HEK293T (cell line): ENCODE measurements at places on chromosomes 2 and 18.
A peak's percentile ranks its signal among the peaks of the same experiment; 100 is the strongest.

GRCh38 chr2:172162739-172163336 is 60.1 kb upstream of the DLX2 start:
- no peak for DNase-seq

DNA sequence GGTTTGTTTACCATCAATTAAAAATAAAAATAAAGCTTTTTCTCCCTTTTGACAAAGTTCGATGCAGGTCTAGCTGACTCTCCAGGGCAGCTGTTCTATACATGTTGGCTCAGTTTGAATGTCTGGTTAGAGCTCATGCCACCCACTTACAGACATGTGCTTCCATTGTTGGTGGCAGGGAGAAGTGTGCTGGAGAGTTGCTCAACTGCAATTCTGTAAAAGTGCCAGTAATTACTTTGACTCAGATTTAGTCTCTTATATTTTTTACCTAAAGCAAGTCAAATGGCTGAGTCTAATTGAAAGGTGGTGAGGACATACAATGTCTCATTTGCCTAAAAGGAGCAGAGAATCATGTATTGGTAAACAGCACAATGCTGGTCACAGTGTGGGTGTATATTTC is 609.1 kb upstream of the SYT4 start:
- DNase-seq, result no peak

GRCh38 chr2:73892631-73893329 is at the start of gene ACTG2:
ACTG2 (plus strand) TSS chr2:73893008; CDS start chr2:73901312, 8,304 bp downstream.
- DNase-seq, result no peak

GRCh38 chr18:64097497-64097896 is 51.4 kb downstream of the LINC00305 start:
- no peak for DNase-seq

GRCh38 chr2:186379052-186379451 is 107.0 kb upstream of the ZC3H15 start:
- DNase-seq, result no peak

DNA sequence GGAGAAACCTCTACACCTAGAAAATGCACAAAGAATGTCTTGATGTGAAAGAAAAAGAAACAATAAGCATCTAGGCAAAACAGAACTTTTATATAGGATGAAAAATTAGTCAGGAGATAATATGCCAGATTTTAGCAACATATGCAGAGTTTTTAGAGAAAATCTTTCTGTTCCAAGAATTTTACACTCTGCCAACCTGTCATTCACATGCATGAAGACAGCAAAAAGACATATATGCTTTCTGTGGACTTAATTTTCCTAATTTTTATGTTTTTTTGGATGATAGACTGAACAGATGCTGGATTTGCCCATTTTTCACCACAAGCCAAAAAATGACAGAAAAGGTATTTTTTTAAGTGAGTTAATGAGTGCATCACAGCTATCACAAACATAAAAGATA is 637.3 kb downstream of the TRIB2 start:
- DNase-seq, result no peak

DNA sequence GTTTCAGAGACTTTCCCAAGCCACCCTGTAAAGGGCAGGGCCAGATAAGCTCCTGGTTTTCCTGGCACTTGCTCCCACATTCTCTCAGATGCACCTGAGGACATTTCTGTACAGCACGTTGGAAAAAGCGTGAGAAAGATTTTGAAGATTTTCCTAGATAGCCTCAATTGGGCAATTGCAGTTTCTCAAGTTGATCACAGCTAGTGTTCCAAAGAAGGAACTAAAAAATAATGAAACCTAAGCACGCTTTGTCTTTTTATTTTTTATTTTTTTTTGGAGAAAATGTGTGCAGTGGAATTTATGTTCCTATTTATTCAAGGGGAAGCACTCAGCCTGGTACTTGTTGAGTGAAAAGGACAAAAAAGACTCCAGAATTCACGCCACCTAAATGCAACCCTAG is 429.1 kb downstream of the RNF144A start:
- DNase-seq, result no peak

DNA sequence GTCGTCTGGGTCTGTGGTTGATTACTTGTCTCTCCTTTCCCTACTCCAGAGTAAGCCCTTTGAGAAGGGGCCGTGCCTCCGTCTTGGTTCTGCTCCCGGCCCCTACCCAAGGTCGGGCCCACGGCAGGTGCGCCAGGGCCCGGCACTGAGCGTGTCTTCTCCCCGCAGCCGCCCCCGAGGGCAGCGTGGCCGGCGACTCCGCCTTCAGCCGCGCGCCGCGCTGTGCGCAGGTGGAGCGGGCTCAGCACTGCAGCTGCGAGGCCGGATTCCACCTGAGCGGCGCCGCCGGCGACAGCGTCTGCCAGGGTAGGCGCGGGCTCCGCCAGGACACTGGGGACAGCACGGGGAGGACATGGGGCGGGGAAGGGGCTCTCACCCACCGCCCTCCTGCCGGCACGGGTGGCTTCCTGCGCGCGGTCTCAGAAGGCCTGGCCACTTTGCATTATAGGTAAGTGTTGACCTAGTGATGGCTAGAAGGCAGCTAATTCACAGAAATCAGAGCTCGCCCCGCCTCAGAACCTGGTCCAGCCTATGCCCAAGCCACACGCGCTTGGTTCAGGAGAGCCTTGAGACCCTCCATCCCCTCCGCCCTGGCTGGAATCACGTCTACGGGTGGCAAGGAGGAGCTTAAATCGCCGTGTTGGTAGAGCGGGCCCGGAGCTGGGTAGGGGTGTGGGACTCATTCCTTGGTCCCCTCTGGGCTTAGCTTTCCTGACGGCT is 43.5 kb downstream of the FBLN7 start:
- DNase-seq, result no peak

DNA sequence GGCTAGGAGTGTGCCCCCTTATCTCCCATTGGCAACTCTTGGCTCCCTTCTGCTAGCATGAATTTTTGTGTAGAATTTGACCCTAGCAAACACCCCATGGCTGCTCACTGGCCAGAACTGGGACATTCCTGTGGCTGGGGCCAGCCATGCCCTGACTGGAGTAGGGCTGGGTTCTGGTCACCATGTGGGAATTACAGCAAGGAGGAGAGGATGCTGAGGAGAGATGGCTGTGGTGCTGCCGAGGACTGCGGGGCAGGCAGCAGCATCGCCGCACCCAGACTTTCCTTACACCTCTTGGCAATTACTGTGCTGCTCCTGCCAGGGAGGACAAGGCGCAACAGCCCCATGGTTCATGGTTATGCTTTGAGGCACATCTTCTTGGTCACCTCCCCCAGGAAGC is 12.7 kb downstream of the KCNF1 start:
- no peak for DNase-seq

DNA sequence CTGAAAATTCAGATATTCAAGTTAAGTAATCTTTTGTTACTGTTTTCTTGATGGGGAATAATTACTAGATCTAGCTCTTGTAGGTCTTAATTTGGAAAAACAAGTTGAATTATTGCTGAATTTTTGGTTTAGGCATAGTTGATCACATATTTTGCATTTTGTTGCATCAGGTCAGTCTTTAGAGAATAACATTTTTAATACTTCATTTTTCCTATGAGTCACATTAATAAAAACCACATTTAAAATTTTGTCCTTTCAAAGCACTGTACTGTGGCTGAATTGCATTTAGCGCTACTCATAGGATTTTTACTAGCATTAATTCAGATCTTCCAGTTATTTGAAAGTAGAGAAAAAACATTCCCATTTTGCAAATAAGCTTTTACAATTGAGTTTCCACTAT is 23.2 kb downstream of the MAP4K4 start:
- no peak for DNase-seq

DNA sequence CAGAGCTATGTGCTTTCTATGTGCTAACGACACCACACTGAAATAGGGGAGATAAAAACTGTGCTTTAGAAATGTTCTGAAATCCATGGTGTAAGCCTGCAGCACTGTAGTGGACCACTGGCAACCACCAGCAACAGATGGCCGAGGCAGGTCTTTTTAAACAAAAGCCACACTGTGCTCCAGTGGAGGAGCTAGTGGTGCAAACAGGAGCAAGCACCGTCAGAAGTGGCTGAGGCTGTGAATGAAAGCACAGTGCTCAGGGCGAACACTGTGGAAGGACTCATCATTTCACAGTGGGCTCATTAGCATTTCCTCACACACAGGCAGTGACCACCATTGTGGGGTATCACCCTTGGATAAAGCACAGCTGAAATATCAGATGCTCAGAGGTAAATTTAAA is 22.9 kb upstream of the MTX2 start:
- DNase-seq, result no peak

DNA sequence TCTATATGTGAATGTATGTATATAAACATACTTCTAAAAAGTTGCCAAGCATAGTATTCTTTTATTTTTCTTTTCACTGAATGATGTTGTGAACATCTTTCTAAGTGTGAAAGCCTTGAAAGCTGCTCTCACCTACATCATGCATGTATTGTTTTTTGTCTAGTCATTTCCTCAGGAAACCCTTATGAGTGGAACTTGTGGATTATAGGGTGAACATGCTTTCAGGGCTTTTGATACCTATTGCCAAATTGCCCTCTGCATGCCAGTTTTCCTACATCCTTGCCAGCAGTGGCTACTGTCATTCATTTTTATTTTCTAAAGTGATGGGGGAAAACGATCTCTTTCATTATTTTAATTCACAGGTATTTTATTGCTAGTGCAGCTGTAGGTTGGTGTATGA is 78.3 kb downstream of the ADAM23 start:
- DNase-seq, result no peak

DNA sequence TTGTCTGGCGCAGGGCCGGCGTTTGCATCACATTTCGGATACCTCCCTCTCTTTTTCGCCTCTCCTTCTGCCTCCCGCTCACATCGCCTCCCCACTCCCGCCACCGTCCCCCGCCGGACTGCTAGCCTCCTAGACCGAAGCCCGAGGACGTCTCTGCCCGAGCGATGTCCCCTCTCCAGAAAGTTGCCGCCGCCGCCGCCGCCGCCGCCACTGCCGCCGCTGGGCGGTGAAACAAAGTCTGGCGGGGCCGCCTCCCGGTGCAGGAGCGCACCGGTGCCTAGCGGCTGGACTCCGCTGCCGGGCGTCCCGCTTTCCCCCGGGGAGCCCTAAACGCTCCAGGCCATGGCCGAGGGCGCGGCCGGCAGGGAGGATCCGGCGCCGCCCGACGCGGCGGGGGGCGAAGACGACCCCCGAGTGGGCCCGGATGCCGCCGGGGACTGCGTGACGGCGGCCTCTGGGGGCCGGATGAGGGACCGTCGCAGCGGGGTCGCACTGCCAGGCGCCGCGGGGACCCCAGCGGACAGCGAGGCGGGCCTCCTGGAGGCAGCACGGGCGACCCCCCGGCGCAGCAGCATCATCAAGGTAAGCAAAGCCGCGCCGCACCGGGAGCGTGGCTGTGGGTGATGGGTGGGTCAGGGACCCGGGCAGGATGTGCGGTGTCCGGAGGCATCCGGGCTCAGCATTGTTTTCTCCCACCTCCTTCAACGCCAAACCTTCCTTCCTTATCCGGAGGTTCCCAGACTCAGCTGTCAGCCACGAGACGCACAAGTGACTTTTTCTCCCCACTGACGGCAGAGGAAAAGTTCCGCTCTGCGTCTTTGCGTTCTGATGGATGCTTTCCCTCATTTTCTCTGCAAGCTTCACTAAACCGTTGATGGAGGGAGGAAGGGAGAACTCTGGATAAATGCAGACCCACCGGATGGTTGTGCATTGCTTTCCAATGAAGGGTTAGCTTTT is 643 bp downstream of the PLCL1 start:
- peak; percentile 31 for DNase-seq

GRCh38 chr2:103656558-103656957 is 894.7 kb downstream of the TMEM182 start:
- DNase-seq, result no peak

- no peak for DNase-seq
Observed at GRCh38 chr2:69948963-69949645, 12.3 kb downstream of the ASPRV1 start.

GRCh38 chr2:203675086-203675485 is 31.4 kb upstream of the CD28 start:
- no peak for DNase-seq

DNA sequence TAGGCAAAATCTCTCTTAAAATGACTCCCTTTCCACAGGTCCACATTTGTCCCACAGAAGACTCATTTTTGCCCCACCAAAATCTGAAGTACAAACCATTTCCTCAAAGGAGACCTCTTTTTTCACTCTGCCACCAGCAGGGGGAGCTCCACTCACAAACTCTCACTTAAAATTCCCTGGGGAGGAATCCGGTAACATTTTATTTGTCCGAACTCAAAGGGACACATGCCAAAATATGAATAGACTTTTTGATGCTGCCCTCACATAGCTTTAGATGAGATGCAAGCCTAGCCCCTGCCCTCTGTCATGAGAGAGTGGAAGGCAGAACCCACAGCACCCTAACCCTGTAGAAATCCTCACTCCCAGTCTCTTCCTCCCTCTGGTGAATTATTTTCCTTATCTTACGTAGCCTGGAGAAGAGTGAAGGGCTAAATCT is 57.1 kb downstream of the RMDN2 start:
- DNase-seq, result peak; percentile 56

DNA sequence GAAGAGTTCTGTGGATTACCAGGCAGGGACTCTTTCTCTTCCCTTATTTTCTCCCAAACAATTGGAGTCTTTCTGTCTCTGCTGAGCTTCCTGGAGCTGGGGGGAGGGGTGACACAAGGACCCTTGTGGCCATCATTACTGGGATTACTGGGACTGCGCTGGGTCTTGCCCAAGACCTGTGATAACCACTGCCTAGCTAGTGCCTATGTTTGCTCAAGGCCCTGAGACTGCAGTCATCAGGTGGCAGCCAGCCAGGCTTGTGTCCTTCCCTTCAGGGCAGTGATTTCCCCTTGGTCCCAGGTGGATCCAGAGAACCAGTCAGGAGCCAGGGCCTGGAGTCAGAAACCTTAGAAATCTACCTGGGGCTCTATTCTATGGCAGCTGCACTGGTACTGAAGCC is 355.6 kb downstream of the PARD3B start:
- DNase-seq, result no peak

- no peak for DNase-seq
Observed at GRCh38 chr2:113156278-113157117, 17.3 kb upstream of the PSD4 start.

DNA sequence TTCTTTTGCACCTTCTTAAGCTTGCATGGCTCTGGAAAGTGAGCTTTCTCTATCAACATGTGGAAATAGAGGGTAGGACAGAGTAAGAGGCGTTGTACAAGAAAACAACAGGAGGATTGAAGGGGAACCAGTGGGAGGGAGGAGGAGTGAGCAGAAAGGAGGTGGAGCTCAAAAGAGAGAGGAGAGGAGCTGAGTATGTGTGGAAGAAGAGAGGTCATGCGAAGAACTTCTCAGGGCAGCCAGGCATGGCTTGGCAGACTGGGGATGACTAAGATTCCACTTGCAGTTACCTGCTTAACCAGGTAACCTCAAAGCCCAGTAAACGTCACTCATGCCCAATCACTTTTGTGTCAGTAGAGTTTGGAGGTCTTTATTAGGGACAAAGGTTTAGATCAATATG is 105.1 kb downstream of the BCL2L11 start:
- DNase-seq, result no peak
